ENCODE measurements at places on chromosomes 5 and 9.

- DNase-seq: no peak
Observed at GRCh38 chr9:107266624-107267368, 16.3 kb upstream of the RAD23B start.

DNA sequence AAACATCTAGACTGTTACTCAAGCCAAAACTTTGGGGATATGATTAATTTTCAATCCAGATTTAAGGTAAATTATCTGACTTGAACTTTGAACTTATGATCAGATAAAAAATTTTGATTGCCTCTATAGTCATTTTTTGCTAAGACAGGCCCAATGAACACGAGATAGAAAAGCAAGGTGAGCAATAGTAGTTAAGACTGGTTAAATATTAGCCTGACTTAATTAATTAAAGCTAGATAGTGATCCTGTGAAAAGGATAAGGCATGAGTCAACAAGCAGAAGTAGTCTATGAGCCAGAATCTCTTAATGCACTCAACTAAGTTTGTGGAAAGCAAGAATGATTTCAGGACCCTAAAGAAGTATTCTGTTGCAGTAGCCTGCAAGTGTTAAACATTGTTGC, 66.5 kb downstream of the PDE4D start:
- DNase-seq: no peak

DNA sequence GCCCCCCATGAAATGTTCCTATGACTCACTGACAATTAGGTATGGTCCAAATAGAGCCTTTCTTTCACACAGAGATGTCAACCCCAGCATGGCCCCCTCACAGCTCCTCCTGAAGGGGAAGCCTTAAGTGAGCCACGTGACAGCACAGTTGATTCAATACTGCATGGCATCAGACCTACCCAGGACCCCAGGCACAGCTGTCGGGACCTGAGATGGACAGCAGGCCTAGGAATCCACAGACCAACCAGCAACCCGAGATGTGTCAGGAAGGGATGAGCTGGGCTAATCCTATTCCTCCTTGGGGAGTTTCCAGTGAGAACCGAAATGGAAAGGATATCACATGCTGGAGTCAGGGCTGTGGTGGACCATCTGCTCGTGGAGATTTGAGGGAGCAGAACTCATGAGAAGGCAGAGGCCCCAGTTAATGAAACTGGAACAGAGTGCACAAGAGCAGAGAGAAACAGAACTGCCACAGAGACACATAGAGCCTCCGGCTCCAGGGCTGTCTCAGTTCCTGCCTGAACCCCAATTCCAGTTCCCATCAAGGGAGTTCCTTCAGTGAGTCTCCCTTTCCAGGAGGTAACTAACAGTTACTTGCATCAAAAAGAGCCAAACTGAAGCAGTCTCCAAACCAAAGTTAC, 42.1 kb upstream of the SMIM23 start:
- DNase-seq: no peak

DNA sequence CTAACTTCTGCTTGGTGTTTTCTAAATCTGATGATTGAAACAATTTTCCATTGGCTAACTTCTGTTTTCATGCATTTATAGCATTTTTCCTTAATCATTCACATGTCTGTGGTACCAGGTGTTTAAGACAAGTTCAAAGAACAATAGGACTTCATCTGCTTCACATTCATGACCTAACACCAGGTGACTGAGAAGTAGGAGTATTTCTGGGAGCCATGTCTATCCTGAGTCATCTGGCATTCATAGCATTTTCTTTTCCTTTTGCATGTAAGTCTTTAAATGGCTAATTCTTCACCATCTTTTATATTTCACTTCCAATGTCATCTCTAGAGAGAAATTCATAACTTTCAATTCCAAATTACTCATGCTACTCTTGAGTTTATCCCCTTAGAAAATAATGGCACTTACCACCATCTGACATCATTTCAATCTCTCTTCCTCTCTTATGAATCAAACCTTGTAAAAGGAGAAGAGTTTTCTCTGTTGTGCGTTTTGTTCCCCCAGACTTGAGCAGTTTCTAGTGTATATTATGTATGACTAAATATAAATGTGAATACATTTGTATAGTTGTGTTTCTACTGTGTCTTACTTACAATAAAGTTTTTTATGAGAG, 1196.1 kb upstream of the CDH9 start:
- DNase-seq: no peak

DNA sequence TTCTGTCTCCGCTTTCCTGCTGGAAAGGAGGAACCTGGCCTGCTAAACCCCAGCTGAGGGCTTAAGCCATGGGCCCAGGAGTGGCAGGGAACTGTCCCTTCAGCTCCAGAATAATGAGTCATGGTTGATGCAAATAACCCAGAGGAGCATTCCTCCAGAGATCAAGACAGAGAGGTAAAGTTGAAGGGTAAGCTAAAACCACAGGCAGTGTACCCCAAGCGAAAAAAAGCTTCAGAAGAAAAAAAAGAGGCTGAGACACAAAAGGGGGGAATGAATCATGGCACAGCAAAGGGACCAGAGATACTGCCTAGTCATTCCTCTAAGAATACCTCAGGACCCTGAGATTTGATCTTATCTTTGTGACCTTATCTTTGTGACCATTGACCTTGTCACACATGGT, 199.5 kb upstream of the TAS2R1 start:
- no peak for DNase-seq

DNA sequence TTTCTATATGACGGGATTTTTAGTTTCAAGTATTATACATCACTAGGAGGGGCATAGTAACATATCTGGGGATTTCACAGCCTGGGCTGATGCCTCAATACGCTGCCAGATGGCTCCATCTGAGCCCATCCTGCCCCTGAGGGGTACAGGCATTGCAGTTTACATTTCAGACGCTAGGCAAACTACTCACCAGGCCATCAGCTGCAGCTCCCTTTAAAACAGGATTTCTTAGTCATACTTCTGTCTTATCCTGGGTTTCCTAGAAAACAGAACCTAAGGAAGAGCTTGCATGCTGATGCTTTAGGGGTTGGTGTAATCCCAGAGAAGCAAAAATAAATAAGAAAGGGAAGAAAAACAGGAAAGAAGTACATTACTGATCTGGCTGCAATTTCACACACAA, 372.8 kb upstream of the PIK3R1 start:
- no peak for DNase-seq

DNA sequence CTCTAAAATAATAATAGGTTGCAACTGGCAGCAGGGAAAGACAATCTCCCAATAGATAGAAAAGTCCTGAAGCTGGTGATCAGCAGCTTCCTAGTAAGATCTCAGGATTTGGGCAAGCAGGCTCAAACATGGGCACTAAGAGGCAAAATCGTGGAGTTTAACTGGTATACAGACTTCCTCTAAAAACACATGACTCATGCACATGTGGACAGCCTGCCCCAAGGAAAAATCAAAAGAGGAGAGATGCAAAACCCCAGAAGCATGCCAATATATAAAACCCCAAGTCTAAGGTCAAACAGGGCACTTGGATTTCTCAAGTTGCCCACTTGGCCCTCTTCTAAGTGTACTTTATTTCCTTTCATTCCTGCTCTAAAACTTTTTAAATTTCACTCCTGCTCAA, 62.8 kb downstream of the CDKN2A start:
- no peak for DNase-seq

DNA sequence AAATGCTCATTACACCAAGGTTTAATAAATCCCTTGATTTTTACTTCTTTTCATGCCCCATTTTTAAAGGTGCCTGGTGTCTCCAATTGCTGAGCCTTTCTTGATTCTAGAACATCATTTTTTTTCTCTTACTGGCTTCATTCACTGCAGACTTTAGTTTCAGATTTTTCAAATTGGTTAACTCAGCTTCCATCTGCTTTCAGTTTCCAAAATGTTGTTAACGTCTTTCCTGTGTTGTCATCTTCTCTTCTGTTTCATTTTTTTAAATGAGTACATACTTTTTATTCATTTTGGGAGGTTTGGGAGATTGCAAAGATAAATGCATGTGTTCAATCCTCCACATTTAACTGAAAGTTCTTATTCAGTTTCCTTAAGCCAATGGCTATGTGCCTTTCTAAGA, 126.4 kb upstream of the CCNG1 start:
- DNase-seq: no peak

DNA sequence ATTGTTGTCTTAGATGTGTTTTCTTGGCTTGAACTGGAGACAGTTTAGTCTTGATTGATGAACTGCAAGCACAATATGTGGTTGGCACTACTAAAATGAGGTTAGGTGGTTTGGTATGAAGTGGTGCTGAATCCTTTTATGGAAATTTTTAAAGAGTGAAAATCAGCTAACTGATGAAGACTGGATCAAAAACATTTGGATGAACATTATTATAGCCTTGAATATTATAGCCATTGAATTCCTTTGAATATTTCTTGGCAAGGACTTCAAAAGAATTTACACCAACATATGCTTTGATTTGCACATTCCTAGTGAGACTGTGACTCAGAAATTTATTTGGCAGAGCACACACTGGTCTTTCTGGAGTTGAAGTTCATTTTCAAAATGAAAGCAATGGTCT, 318.3 kb downstream of the CHSY3 start:
- no peak for DNase-seq

DNA sequence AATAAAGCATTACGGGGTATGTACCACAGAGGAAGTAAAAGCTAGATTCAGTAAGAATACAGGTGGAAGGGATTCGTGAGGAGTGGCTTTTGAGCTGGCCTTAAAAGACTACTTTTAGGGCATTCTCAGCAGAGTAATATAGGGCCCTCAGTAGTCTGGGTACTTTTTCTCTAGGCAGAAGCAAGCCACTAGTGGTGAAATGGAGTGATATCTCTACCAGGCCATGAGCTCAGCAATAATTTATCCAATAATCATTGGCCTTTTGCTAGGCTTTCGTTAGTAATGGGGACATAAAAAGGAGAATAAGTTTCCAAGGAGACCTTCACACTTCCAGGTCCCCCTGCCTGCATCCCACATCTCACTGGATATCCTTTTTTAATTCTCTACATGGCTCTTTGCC, 1.7 kb downstream of the POLR3G start:
- DNase-seq: peak; percentile 7

GRCh38 chr5:32278406-32278805, 34.3 kb downstream of the MTMR12 start:
- no peak for DNase-seq

GRCh38 chr5:99449786-99450185, 521.0 kb upstream of the CHD1 start:
- DNase-seq: no peak

- no peak for DNase-seq
Observed at GRCh38 chr9:129866394-129867135, 31.3 kb downstream of the USP20 start.

GRCh38 chr5:137113161-137113560, 386.0 kb downstream of the SPOCK1 start:
- DNase-seq: no peak

DNA sequence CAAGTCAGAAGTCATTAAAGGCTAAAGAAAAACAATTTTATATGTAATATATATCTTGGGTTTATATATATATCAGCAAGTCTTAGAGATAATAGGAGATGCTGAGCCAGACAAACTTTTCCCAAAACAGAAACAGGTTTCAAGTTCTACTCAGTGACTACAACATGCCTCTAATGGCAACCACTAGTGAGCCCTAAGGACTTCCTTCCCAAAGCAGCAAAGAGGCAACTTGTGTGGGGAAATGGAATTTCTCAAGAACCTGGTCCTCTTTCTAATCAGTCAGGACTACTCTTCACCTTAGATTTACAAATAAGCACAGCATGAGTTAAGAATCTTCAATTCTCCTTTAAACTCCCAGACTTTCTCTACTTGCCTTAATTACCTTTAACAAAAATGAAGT, 17.6 kb downstream of the RNF38 start:
- no peak for DNase-seq

DNA sequence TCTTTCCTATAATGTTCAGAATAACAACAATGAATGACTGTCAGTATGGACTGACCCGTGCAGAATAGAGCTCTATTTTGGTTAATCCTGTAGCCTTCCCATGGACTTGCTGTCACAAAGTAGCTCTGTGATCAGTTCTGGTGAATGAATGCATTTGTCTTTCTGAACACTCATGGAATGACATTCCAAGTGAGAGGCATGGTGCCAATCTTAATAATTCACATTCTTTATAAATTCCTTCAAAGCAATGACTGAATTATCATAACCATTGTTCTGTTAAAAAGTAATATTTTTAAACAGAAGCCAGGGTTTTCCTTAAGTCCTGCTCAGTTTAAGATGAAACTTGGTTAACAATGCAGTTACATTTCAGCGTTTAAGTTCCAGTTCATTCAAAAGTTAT, 360.5 kb downstream of the ICE1 start:
- no peak for DNase-seq

DNA sequence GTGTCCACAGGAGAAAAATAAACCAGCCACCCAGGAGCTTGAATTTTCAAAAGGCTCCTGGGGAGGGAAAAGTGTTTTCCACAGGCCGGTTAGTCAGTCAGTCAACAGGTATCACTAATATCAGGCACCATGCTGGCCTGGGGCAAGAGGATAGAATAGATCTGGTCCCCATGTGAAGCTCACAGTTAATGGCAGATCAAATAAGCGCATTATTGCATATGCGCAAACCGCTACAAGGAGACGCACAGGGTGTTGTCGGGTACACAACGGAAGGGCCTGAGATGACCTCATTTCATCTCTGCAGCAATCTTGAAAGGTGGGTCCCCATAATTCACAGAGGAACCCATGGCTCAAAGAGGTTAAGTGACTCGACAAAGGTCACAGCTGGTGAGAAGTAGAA, 260.7 kb downstream of the CRB2 start:
- no peak for DNase-seq

DNA sequence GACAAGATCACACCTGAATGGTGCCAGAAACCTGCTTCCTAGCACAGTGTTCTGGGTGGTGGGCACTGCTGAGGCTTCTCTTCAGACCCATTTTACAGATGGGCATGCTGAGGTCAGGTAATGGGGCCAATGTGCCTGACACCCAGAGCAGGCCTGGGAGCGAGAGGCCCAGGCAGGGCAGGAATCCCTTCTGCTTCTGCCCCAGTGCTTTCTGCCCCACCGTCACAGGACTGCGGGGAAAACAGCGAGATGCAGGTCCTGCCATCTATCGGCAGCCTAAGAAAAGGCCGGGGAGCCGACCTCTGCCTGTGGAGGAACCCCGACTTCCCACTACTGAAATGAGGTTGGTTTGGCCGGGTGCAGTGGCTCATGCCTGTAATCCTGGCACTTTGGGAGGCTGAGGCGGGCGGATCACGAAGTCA, 22.8 kb upstream of the RNU6ATAC start:
- peak; percentile 42 for DNase-seq

DNA sequence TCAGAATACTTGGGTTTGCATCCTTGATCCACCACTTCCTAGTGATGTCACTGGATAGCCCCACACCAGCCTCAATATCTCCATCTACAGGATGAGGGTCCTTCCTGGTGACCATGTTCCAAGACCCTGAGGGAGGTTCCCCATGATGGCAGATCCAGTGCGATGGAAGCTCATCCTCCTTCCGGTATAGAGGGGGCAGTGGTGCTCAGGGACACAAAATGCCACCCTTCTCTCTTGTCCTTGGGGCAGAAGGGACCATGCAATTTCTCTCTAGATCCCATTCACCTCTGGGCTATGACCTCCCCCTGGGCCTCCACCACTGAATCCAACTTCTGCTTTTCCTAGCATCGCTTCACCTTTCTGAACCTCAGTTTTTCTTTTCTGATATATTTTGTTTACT, 5.4 kb upstream of the SLC25A51 start:
- DNase-seq: no peak

Data from AML-193 (cell line).